ENCODE measurements at places on chromosomes 5 and 9.

- no peak for DNase-seq
- H3K36me3 ChIP-seq, result no peaks in the 10 kb centered on the region
- H3K27me3 ChIP-seq, result no peaks in the 10 kb centered on the region
Measured at GRCh38 chr9:109118808-109119438, 824 bp downstream of the TMEM245 start.

GRCh38 chr9:137366445-137366810, 56.5 kb downstream of the EXD3 start:
- H3K4me1 ChIP-seq, result no peaks in the 10 kb centered on the region
- H3K36me3 ChIP-seq, result peaks cover 21% of the 10 kb centered on the region
- H3K4me3 ChIP-seq, result no peak overlapping the region

GRCh38 chr5:94754824-94755223, 136.4 kb downstream of the SLF1 start:
- H3K27me3 ChIP-seq, result no peaks in the 10 kb centered on the region
- H3K27ac ChIP-seq, result no peak overlapping the region
- no peaks in the 10 kb centered on the region for H3K36me3 ChIP-seq
- no peaks in the 10 kb centered on the region for H3K4me1 ChIP-seq

- peak overlapping the region; percentile 82 for H3K4me3 ChIP-seq
- no peaks in the 10 kb centered on the region for H3K27me3 ChIP-seq
- H3K36me3 ChIP-seq, result no peaks in the 10 kb centered on the region
- DNase-seq, result no peak
- peak overlapping the region; percentile 93 for H3K27ac ChIP-seq
Measured at GRCh38 chr9:114611516-114612271, 603 bp downstream of the TMEM268 start.

GRCh38 chr5:99177796-99178195, 249.0 kb upstream of the CHD1 start:
- no peak overlapping the region for H3K4me3 ChIP-seq
- no peaks in the 10 kb centered on the region for H3K4me1 ChIP-seq
- no peak overlapping the region for H3K27ac ChIP-seq
- DNase-seq, result no peak
- H3K27me3 ChIP-seq, result no peaks in the 10 kb centered on the region

GRCh38 chr5:133327946-133328401, 276.2 kb downstream of the HSPA4 start:
- DNase-seq, result no peak
- no peaks in the 10 kb centered on the region for H3K36me3 ChIP-seq
- no peak overlapping the region for H3K27ac ChIP-seq
- H3K27me3 ChIP-seq, result no peaks in the 10 kb centered on the region

GRCh38 chr9:129184596-129185122, 6.6 kb upstream of the IER5L start:
- no peak overlapping the region for H3K4me3 ChIP-seq
- H3K36me3 ChIP-seq, result no peaks in the 10 kb centered on the region

DNA sequence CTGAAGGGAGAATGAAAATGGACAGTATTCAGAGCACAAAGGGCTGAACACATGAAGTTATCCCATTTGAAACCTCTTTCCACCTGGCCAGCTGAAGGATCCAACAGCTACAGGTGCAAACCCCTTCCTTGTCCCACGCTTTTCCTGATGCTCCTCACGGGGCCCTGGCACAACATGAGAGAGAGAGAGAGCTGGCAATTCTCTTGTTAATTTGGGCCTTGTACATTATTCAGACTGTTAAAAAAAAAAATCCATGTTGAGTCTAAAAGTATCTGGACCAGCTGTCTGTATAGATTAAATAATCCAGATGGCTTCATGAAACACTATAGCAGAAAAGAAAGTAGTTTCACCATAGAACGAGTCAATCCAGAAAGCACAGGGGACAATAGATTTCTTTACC, 74.1 kb downstream of the HMHB1 start:
- H3K27ac ChIP-seq, result no peak overlapping the region
- DNase-seq, result no peak
- no peak overlapping the region for H3K4me3 ChIP-seq
- no peaks in the 10 kb centered on the region for H3K27me3 ChIP-seq

DNA sequence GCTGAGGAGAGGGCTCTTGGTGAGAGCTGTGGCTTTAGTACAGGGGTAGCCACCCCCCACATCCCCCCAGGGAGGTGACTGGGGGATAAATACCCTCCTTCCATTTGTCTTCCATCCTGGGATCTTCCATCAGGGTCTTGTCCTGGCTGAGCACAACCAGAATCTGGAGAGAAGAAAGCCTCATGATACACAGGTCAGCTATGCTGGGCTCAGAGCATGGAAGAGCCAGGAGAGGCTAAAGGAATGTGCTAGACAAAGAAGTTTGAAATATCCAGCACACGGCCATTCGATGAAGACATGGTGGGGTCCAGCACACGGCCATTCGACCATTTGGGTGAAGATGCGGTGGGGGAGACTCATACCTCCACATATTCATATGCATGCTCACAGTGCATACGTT, 30.0 kb downstream of the ROPN1L start:
- H3K4me1 ChIP-seq, result peaks cover 13% of the 10 kb centered on the region
- no peak overlapping the region for H3K27ac ChIP-seq
- DNase-seq, result no peak
- no peaks in the 10 kb centered on the region for H3K27me3 ChIP-seq
- H3K4me3 ChIP-seq, result no peak overlapping the region

DNA sequence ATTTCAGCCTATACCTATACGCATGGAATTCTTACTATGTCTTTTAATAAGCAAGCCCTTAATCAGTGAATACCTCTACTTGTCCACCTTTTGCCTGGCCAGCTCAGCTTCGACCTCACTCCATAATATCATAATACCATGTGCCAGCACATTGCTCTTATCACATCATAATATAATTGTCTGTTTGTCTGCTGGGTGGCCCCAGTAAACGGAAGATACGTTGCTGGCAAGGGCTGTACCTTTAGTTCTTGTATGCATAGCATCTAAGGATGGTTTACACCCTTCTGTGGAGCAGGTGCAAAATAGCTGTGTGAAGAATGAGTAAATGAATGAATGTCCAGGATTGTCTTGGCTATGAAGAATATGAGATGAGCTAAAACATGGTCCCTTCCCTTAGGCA, 29.9 kb downstream of the SV2C start:
- no peak overlapping the region for H3K27ac ChIP-seq
- no peaks in the 10 kb centered on the region for H3K36me3 ChIP-seq
- no peak for DNase-seq
- no peak overlapping the region for H3K4me3 ChIP-seq
- no peaks in the 10 kb centered on the region for H3K27me3 ChIP-seq
- no peaks in the 10 kb centered on the region for H3K4me1 ChIP-seq

- H3K27ac ChIP-seq, result no peak overlapping the region
- H3K36me3 ChIP-seq, result no peaks in the 10 kb centered on the region
- H3K4me1 ChIP-seq, result no peaks in the 10 kb centered on the region
- DNase-seq, result no peak
- no peaks in the 10 kb centered on the region for H3K27me3 ChIP-seq
Measured at GRCh38 chr9:81716409-81716808, 27.1 kb upstream of the TLE1 start.

DNA sequence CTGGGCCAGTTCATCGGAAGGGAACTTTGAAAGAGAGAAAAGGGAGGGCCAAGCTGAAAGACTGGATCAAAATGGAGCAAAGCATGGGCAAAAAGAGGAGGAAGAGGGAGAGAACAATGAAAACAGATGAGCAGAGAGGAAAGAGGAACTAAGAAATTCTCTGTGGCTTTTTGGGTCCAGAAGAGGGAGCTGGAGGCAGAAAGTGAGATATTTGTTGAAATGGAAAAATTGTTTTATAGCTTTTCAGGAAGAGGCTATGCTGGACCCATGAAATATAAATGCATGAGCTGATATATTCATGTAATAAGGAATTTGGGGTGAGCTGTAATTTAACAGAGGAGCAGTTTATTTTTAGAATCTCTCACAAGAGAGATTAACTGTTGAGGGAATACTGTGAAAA, 457.3 kb downstream of the DMAC1 start:
- no peaks in the 10 kb centered on the region for H3K36me3 ChIP-seq
- no peak overlapping the region for H3K27ac ChIP-seq
- H3K27me3 ChIP-seq, result no peaks in the 10 kb centered on the region
- no peaks in the 10 kb centered on the region for H3K4me1 ChIP-seq
- no peak overlapping the region for H3K4me3 ChIP-seq

DNA sequence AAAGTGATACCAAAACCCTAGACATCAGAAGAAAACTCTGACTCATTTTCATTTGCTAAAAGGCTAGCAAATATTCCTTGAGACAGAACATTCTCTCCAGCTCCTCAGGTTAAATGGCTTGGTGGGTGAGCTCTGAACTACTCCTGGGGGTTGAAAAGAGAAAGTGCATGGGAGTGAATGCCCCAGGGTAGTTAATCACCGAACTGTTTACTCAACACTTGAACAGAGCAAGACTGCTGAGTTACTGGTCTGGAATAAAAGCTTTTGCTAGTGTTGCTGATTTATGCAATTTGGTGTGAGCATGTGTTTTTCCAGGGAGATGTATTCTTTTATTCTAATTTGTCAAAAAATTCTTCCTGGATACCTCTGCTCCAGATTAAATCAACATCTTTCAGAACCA, 88.3 kb upstream of the PRDM9 start:
- no peaks in the 10 kb centered on the region for H3K4me1 ChIP-seq
- H3K27me3 ChIP-seq, result no peaks in the 10 kb centered on the region
- H3K27ac ChIP-seq, result no peak overlapping the region
- no peak overlapping the region for H3K4me3 ChIP-seq

DNA sequence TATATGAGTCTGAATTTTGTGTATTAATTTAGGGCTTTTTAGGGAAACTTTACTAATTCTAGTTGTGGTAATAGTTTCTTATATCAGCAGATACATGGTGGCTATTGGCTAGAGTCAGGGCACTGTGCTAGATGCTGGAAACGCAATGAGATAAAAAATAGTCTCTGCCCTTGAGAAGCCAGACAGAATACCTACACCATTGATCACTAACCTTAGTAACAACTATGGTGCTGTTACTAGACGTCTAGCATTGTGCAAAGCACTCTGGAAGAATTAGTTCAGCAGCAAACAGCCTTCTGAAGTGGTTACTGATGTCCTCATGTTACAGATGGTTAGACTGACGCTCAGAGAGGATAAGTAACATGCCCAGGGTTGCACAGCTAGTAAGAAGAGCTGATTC, 61.8 kb downstream of the GDA start:
- H3K4me1 ChIP-seq, result no peaks in the 10 kb centered on the region
- DNase-seq, result no peak
- H3K27ac ChIP-seq, result no peak overlapping the region
- no peaks in the 10 kb centered on the region for H3K27me3 ChIP-seq

GRCh38 chr5:77461287-77461686, 30.8 kb downstream of the WDR41 start:
- H3K4me1 ChIP-seq, result no peaks in the 10 kb centered on the region
- no peak for DNase-seq
- H3K27ac ChIP-seq, result no peak overlapping the region
- no peaks in the 10 kb centered on the region for H3K36me3 ChIP-seq
- H3K4me3 ChIP-seq, result no peak overlapping the region

DNA sequence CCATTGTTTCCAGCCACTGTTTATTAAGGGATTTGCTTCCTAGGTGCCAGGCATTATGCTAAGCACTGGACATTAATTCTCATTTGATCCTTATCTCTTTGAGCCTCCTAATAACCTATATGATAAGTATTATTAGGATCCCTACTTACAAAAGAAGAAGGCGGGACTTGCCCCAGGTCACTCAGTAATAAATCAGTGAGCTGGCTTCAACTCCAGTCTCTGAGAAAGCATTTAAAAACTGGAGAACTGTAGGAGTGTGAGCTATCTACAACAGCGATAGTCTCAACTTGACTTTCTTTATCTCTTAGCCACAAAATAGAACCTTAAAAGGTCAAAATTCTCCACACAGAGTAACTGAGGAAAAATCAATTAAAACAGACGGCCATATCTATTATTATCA, 155.0 kb downstream of the GNAQ start:
- DNase-seq, result no peak
- no peaks in the 10 kb centered on the region for H3K36me3 ChIP-seq
- no peak overlapping the region for H3K4me3 ChIP-seq
- peaks cover 6% of the 10 kb centered on the region for H3K4me1 ChIP-seq
- no peaks in the 10 kb centered on the region for H3K27me3 ChIP-seq
- H3K27ac ChIP-seq, result no peak overlapping the region

- no peaks in the 10 kb centered on the region for H3K4me1 ChIP-seq
- no peak overlapping the region for H3K27ac ChIP-seq
- DNase-seq, result no peak
- H3K27me3 ChIP-seq, result no peaks in the 10 kb centered on the region
- no peak overlapping the region for H3K4me3 ChIP-seq
- no peaks in the 10 kb centered on the region for H3K36me3 ChIP-seq
Measured at GRCh38 chr5:174877987-174878386, 153.6 kb downstream of the MSX2 start.

- no peaks in the 10 kb centered on the region for H3K36me3 ChIP-seq
- no peak overlapping the region for H3K4me3 ChIP-seq
- H3K27ac ChIP-seq, result no peak overlapping the region
- no peaks in the 10 kb centered on the region for H3K4me1 ChIP-seq
Measured at GRCh38 chr5:147751156-147751830, 31.2 kb downstream of the JAKMIP2 start.

- H3K36me3 ChIP-seq, result no peaks in the 10 kb centered on the region
- no peaks in the 10 kb centered on the region for H3K4me1 ChIP-seq
- no peak for DNase-seq
Measured at GRCh38 chr9:7342736-7343135, 456.8 kb downstream of the DMAC1 start.

DNA sequence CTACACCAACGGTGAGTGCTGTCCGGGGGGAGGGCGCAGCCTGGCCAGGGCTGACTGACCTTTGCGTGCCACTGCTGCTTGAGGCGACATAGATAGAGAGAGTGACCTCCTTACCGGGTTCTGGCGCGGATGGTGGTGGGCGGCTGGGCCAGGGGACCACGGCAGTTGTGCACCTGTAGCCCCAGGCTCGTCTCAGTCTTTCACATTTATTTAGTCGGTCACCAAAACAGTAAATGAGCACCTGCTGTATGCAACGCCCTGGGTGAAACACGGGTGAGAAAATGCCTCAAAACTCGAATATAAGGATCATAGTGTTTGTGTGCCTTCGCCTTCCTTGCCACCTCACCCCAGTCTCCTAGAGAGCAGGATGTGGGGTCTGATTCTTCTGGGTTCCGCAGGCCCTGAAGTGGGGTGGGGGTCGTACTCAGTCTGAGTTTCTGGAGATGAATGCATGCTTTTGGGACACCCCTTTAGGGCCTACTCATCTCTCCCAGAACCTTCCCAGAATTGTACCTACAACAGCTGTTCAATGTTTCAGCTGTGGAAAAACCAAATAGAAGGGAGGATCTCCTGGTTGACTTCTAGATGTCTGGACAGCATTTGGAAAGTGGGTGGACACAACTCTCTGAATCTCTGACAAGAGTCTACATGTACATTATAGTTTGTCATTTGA, 714 bp downstream of the SEC24A start:
- no peaks in the 10 kb centered on the region for H3K36me3 ChIP-seq
- H3K4me3 ChIP-seq, result peak overlapping the region; percentile 95
- DNase-seq, result no peak
- no peaks in the 10 kb centered on the region for H3K27me3 ChIP-seq
- H3K27ac ChIP-seq, result peak overlapping the region; percentile 97
- H3K4me1 ChIP-seq, result peaks cover 48% of the 10 kb centered on the region

GRCh38 chr5:132797651-132798050, 15.5 kb upstream of the SOWAHA start:
- H3K27ac ChIP-seq, result no peak overlapping the region
- no peak for DNase-seq
- no peaks in the 10 kb centered on the region for H3K36me3 ChIP-seq
- peaks cover 19% of the 10 kb centered on the region for H3K27me3 ChIP-seq

GRCh38 chr5:123359454-123360200, 63.6 kb downstream of the CEP120 start:
- no peak overlapping the region for H3K4me3 ChIP-seq
- peaks cover 6% of the 10 kb centered on the region for H3K4me1 ChIP-seq
- DNase-seq, result no peak
- peak overlapping the region; percentile 23 for H3K27ac ChIP-seq
- no peaks in the 10 kb centered on the region for H3K36me3 ChIP-seq
- no peaks in the 10 kb centered on the region for H3K27me3 ChIP-seq

- H3K27me3 ChIP-seq, result no peaks in the 10 kb centered on the region
- H3K4me1 ChIP-seq, result peaks cover 5% of the 10 kb centered on the region
- no peak overlapping the region for H3K27ac ChIP-seq
- no peak overlapping the region for H3K4me3 ChIP-seq
Measured at GRCh38 chr9:23492126-23493002, 333.7 kb downstream of the ELAVL2 start.

All from esophagus squamous epithelium (tissue), 5 donors.